NCI-H1105 treated with DMSO at 0.1 percent for 48 hours (cell line): ENCODE measurements at places on chromosomes 2 and 18.

- peak; percentile 28 for DNase-seq
Measured at GRCh38 chr2:174331595-174332216, 3.0 kb upstream of the SP9 start.

GRCh38 chr2:168495524-168495923 lies 39.5 kb downstream of the CERS6 start:
- no peak for DNase-seq

DNA sequence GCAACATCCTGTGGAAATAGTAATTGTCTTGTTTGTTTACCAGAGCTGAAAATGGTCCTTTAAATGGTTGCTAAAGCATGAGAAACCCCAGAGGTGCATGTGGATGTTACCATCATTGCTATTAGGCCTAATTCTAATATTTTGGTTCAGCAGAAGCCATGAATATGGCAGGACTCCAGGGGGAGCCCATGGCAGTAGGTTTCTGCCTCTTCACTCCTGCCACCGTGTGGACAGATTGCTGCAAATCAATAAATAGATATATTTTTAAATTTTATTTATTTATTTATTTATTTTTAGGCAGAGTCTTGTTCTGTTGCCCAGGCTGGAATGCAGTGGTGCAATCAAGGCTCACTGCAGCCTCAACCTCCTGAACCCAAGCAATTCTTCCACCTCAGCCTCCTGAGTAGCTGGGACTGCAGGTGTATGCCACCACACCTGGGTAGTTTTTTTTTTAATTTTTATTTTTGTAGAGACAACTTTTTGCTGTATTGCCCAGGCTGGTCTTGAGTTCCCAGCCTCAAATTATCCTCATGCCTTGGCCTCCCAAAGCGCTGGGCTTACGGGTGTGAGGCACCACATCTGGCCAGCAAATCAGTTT lies 54.9 kb upstream of the CAPN13 start:
- peak; percentile 36 for DNase-seq

DNA sequence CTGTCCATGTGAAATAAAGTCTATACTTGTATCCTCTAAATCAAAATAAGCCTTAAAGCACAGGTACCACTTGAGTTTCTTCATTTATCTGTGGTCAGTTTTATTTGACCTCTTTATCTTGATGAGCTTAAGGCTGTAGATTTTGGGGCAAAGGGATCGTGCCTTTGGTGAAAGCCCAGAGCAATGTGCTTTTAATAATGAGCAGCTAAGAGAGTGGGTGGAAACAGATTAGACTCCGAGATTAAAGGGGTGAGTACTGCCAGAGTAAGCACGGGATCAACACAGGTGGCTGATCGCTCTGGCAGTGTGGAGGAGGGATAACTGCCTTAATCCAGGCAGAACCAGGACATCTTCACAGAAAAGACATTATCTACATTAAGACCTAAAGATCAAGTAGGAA lies 280.4 kb downstream of the TDRD15 start:
- no peak for DNase-seq

- no peak for DNase-seq
Measured at GRCh38 chr2:46095830-46096229, 201.4 kb upstream of the EPAS1 start.

DNA sequence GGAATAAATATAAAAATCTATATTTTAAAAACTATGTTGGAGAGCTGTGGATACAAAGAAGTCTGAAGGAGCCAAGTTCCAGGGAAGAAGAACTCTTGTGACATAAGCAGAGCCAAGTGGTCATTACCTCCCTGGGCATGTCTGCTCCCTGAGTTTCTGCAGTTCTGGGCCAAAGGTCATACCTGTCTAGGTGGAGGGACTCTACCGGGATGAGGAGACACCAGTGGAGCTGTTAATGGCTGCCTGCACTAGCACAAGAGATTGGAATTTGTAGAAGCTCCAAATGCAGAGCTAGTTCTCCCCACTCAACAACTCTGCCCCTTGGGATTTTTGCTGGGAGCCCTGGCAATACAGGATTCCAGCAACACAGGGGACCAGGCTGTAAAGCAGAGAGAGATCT lies 89.8 kb downstream of the ARHGAP28 start:
- DNase-seq, result no peak

DNA sequence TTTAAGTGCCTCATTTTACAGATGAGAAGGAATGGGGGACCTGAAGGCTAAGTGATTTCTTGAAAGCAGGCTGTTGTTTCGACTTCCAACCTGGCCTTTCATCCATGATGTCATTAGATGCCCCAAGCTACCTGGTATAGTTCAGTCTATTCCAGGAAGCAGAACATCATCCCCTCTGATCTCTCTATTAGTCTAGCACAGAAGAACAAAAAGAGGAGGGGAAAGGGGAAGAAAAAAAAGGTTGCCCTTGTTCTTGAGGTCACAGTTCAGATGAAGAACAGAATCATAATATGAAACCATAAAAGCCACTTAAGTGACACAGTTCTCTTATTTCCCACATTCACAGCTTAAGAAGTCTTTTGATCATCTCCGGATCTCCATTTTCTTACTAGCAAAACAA lies 386.2 kb upstream of the HNRNPA3 start:
- no peak for DNase-seq

DNA sequence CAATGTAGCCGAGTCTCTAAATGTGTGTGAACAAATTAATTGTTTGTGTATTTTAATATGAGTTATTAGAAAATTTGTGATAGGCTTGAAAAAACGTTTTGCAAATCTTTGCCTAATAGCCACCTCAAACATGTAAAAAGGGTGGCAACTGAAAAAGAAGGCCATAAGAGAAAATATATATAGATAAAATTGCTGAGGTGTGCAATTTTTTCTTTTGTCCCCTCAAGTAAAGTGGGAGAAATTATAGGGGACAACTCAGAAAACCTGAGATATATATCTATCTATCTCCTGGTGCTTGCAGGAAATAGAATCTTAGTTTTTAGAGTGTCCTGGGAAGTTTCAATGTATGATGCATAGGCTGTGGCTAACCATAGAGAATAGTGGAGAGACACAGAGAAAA lies 201.4 kb upstream of the LRP1B start:
- DNase-seq, result no peak

DNA sequence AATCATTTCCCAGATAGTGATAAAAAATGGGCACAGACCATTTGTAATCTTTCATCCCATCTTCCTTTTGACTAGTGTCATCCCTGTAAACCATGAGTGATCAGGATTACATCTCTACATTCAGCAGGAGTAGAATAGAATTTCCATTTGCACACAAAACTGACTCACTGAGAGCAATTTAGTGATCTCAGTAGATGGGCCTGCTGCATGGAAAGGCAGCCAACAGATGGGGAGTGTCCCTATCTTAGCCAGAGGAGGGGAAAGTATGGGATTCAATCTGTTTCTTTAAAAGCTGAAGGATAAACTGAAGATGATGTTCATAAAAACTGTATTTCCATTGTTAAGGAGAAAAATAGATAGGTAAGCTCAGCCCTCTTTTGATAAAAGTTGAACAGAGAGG lies 441.7 kb downstream of the ZNF521 start:
- no peak for DNase-seq

DNA sequence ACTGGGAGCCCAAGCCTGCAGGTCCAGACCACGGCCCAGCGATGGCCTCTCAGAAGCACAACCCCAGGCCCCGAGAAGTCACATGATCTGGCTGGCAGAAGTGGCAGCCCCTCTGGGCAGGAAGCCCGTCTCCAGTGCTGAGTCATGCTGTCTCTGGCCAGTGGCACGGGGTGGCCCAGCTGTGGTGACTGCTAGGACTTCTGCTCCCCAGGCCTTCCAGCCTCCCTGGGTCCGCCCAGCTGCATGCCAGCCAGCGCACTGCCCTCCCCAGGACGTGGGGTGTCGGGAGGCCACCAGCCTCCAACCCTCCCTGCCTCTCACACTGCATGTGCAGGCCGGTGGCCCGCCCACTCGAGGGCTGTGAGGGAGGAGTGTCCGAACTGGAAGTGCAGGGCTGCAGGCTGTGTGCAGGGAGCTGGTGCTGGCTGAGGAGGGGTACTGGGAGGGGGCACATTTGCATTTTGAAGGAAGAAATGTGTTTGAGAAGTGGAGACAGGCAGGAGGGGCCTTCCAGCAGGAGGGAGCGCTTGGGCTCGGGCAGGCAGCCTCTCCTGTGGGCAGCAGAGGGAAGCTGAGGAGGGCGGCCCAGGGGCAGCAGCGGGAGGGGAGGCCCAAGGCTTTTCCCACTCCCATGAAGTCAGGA lies 17.0 kb upstream of the HPCAL1 start:
- DNase-seq, result no peak

GRCh38 chr2:106638043-106638442 lies 150.9 kb downstream of the CD8B2 start:
- DNase-seq, result peak; percentile 67

DNA sequence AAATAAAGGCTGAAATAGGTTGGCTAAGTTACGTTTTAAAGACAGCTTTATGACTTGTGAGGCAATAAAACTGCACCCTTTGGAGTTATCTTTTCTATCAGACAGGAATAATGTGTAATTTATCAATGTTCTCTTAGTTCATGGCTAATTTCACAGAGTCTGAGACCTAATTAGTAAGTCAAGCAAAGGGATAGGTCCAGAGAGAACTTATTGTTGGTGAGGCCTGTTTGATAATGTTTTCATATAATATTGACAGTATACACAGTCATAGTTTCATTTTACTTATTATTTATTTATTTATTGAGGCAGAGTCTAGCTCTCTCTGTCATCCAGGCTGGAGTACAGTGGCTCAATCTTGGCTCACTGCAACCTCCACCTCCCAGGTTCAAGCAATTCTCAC lies 1.9 kb upstream of the IL36RN start:
- no peak for DNase-seq

DNA sequence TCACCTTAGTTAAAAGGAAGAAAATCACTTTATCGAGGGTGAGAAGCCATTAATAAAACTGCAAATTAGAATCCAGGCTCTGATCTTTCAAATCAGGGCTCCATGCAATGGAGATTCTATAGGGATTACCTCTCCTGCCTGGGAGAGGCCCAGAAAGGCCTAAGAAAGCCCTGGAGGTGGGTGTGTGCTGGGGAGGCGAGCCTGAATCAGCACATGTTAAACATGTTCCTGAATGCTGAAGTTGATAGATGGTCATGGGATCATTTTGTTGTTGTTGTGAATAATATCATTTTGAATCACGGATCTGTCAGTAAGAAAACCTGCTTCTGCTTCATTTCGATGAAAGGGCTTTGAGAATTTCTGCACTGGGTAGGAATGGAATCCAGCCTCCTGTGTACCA lies 254.3 kb downstream of the ACKR3 start:
- DNase-seq, result no peak

DNA sequence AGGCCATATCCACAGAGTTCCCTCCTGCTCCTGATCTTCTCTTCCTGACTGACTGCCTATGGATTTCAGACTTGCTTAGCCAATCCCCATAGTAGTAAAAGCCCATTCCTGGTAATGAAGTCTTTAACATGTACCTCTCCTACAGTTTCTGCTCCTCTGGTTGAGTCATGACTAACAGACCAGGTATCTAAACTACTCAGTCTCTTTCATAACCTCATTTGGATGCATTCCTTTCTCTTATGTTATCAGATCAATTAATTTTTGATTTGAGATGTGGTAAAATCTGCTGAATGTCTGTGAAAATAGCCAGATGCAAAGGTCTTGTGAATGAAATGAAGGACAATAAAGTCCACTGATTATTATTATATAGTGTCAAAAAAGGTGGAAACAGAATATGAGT lies 198.0 kb downstream of the NBAS start:
- no peak for DNase-seq

DNA sequence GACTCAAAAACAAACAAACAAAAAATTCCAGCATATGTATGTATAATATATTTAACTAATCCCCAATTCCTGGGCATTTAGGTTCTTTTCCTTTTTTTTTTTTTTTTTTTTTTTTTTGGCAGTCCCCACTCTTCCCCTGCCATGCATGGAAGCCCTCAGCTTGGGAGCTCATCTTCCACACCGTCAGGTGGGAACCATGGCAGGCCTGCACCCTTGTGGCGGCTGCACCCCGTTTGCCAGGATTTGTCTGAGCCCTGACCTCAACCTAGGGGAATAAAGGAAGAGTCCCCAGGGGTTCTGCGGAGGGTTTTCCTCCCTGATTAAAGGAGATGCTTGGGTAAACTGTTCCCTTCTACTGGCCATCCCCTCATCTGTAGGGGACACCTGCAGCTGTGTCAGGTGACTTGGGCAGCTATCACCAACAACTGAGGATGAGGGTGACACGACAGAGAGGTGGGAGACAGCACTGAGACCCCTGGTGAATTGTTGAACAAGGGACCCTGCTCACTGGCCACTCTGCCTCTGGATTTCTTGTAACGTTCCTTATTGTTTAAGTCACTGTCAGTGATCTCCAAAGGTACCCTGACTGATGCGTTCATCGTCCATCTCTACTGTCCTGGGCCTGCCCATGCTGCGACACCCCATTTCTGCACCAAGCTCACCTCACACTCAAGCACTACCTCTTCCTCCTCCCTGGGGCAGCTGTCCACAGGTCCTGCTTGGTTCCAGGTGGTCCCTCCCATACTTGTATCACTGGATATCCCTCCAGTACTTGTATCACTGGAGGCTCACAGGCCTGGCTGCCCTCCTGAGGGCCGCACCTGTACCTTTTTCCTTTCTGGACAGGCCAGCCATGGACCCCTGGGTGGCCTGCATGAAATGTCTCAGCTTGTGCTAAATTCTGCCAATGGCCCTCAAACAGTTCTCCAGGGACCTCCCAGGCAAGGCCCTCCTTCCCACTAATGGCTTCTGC lies 14.5 kb downstream of the TMEM185B start:
- no peak for DNase-seq

- DNase-seq, result peak; percentile 64
Measured at GRCh38 chr18:10726198-10727068, 200.6 kb downstream of the NAPG start.

DNA sequence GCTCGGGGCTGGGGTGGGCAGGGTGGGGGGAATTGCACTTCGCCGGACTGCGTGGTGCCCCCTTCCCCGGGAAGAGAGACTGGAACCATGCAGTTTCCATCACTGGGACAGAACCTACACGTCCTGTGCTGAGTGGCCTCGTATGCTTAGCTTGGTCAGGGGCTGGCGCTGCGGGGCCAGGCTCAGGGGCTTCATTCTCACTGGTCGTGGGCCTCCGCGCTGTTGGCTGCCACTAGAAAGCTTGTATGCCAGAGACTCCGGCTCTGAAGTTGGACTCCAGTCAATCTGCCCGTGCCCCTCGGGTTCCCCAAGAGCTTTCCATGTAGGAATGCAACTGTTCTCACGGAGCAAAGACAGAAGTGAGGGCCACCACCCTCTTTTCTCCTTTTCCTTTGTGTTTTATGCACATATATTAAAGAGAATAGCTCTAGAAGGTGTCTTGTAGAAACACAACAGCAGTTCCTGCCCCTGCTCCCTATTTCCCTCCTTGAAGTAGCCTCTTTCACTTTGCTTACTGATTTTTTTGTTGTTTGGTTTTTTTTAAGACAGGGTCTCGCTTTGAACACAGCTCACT lies 64.0 kb upstream of the YWHAQ start:
- no peak for DNase-seq
